Testis (tissue), 5 donors: ENCODE measurements at places on chromosomes 13 and 19.

GRCh38 chr13:41546372-41547190 is 89.2 kb downstream of the RGCC start:
- no peak for DNase-seq

GRCh38 chr13:29844441-29844840 is 6.0 kb downstream of the UBL3 start:
- no peak for DNase-seq

GRCh38 chr13:36154567-36155291 is 23.5 kb upstream of the DCLK1 start:
- peak; percentile 15 for DNase-seq

DNA sequence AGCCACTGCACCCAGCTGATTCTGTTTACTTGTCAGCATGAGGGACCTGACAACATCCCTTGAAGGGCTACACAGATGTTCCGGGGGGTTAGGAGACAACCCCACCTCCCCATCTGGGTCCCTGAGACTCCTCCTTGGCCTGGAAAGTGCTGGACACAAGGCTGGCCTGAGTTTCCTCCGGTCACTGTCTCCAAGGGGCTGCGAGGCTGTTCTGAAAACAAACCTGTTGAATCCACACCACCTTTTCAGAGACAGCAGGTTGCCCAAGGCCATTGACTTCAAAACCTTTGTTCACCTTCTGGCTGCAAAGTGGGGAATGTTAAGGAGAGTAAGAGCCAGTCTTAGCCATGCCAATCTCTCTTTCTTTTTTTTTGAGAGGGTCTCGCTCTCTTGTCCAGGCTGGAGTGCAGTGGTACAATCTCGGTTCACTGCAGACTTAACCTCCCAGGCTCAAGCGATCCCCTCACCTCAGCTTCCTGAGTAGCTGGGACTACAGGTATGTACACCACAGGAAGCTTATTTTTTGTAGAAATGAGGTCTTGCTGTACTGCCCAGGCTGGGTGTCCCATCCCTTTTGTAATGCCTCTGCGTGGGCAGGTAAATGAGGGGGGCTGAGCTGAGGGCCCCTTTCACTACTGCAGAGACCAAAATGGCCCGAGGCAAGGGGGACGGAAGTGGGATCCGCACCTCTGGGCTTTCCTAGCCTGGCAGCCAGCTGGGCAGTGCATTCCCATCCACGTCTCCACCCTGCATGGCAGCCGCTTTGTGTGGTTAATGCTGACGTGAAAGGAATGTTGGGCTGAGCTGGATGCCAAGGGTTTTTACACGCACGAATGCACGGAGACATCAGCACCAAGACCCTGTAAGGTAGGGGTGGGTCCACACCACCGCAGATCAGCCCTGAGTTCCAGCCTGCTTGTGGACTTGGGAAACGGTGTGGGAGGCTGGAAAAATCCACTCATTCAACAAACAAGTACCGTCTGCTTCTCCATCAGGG is 1.9 kb upstream of the ZNF628 start:
- DNase-seq, result no peak

DNA sequence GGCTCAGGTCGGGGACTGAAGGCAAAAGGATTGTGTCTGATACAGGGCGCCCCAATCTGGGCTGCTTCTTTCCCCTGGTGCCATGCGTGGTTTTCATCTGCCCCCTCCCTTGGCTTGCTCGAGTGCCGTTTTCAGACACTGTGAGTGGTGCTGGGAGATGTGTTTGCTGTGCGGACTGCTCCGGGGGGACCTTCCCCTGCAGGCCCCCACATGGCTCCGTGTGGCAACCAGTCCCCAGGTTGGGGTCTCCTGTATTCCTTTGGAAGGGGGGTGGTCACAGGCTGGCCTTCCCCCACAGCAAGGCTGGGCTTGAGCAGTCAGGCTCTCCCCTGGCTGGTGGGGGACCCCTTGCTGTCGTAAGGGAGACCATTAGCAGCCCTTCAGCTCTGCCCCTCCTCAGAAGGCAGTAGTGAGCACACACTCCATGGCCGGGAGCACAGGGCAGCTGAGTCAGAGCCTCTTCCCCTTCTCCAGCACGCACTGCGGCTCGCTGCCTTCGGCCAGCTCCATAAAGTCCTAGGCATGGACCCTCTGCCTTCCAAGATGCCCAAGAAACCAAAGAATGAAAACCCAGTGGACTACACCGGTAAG is 20.6 kb upstream of the QTRT1 start:
- DNase-seq, result no peak

DNA sequence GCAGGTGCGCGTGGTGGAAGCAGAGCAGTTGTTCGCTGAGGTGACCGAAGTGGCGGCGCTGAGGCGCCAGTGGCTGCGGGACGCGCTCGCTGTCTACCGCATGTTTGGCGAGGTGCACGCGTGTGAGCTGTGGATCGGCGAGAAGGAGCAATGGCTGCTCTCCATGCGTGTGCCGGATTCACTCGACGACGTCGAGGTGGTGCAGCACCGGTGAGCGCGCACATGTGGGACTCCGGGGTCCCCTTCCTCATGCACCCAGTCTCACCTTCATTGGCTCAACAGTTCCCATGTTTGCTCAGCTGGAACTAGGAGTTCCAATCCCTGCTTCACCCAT is 46.5 kb downstream of the SPTBN4 start:
- no peak for DNase-seq
